SK-N-DZ (cell line): ENCODE measurements at places on chromosomes 16 and 17.

DNA sequence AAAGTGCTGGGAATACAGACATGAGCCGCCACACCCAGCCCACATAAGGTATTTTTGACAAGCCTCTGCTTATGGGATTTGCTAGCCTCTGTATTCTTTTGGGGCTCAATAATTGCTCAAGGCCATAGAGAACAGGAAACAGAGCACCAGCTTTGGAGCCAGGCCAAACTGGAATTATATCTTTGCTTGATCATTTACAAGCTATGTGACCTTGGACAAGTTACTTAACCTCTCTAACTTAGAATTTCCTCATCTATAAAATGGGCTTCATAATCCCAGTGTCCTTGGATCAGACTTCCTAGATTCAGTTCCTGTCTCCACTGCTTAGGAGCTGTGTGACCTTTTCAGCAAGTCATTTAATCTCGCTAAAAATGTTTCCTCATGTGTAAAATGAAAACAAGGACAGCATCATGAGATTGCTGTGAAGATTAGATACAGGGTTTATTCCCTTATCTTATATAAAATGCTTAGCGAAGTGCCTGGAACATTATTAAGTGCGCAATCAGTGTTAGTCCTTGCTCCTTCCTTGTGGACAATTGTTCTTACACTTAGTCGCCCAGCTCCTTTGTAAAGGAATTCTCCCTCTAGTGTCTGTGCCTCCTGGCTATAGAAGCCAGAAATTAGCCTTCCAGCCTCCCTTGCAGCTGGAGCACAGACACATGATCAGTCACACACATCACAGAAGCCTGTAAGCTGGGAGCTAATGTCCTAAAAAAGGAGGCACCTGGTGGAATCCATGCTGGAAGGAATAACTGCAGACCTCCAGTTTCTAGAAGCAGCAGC, 16.6 kb downstream of the KRT9 start:
- no peak for DNase-seq

DNA sequence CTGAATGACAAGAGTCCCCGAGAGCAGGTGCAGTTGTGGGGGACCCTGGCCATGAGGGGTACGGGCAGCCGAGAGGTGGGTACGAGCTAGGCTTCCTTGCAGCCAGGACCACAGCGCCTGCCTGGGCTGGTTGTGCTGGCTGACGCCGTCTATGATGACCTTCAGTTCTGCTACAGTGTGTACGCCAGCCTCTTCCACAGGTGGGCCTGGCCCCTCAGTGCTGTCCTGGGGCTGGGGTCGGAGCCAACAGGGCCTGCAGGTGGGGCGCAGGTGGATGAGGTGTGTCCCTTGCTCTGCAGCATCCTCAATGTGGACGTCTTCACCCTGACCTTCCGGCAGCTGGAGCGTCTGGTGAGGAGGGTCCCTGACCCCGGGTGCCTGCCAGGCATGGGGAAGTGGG, 7.2 kb downstream of the TSR3 start:
- DNase-seq, result no peak

DNA sequence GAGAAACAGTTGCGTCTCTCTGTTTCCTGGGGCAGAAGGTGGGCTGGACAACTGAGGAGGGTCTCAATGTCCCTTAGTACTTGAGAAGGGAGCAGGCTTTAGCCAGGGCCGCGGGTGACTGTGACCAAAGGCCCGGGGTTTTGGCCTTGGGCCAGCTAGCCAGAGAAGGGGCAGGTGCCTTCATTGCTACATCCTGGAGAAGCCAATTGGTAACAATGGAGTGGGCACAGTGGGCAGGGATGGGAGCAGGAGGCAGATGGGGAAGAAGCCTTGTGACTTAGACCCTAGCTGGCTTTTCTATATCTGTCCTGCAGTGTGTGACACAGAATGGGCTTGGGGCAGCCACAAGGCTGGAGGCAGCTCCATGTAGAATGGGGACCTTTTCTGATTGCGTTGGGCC, 46.0 kb downstream of the CLEC16A start:
- DNase-seq, result no peak

- no peak for DNase-seq
Measured at GRCh38 chr16:88462396-88462795, 9.3 kb downstream of the ZFPM1 start.

DNA sequence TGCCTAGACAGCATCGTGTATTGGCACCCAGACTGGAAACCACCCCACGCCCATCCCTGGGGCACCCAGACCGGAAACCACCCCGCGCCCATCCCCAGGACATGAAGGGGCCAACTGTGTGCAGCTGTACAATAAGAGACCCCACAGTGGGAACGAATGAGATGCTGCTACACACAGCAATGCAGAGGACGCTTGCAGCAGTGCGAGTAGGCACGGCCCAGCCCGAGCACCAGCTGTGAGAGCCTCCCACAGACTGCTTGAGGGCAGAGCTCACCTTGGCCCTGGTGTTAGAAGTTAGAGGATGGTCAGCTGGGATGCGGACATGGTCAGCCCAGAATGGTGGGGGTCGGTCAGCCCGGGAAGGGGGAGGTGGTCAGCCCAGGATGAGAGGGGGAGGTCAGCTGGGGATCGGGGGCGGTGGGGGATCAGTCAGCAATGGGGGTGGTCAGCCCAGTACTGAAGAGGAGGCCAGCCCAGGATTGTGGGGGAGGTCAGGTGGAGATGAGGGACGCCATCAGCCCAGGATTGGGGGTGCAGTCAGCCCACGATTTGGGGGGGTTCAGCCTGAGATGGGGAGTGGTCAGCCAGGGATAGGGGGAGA, 340.0 kb downstream of the C16orf95 start:
- DNase-seq, result no peak

DNA sequence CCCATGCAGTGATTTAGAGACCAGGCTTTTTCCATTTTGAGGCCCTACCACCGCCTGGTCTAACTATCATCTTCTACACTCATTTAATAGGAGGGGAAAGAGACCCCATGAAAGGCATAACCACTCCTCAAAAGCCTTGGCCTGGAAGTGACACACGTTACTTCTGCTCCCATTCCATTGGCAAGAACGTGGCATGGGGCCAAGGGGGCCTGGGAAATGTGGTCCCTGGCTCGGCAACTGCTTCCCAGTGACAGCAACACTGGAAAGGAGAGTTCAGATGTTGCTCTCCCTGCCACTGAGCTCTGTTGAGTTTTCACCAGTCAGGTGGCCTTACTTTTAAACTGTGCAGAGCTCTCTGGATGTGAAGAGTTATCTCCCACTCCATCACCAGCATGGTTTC, 45.2 kb upstream of the MAP3K14 start:
- DNase-seq, result no peak

DNA sequence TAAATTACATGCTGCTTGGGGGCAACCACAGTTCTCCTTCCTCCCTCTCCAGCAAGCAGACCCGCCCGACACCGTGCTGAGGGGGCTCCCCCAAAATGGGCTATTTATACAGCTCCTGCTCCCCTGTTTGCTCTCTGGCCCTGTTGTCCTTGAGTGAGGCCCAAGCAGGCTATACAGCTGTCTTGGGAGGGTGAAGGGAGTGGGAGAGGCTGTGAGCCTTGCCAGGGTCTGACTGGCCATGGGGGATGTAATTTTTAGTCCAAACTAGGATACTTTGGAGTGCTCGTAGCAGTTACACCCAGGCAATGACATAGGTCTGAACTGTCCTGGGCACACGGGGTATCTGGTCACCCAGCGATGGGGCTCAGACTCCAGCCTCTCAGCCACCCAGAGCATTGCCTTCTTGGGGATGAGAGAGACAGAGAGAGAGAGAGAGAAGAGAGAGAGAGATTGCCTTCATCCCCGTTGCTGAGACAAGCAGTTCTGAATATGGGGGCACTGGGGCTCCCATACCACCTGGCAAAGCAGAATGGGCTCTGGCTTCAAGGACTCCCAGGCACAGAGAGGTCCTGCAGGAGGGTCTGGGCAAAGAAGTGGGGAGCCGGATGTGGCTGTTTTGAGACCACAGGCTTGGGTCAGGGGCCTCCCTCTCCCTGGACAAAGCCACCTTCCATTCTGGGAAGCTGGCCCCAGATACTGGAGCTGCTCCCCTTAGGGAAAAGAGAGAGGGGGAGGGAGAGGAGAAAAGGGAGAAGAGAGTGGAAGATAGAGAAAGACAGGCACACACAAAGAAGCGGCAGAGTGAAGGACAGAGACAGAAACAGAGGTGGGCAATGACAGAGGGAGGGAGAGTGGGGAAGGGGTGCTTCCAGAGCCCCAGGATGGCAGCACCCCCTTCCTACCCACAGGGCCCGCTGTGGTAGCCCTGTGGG, 10.7 kb upstream of the TMEM92 start:
- no peak for DNase-seq

GRCh38 chr17:11779892-11780291, 181.6 kb downstream of the DNAH9 start:
- no peak for DNase-seq

DNA sequence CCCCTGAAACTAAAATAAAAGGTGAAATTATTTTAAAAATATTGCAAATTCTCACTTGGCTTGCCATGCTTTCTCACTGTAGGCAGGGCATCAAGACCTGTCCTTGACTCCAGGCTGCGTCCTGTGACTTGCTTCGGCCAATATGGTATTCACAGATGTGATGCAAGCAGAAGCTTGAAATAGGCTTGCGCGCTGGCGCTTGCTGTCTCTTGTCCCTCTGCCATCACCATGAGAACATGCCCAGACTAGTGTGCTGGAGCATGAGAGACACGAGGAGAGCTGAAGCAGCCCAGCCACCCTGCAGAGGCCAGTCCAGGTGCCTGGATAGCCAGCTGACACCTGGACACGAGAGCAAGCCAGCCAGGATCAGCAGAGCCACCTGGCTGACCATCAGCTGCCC, 21.8 kb upstream of the ZKSCAN2 start:
- DNase-seq, result no peak
